Frontal cortex (tissue), 4 donors: ENCODE measurements at places on chromosomes 1 and 21.

DNA sequence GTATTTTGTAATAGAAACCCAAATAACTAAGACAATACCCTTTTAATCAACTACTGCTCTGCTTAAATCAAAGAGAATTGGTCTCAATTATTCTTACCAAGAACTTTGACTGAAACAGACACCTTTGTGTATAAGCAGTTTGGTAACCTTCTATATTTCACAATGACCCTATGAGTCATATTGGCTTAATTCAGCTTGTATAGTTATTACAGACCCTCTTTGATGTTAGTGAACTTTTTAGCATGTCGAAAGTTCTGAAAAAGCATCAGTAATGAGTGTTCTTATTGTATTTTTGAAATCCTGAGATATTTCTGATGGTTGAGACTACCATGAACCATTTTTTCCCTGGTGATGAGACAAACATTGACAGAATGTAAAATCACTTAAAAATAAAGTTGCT lies 43.3 kb upstream of the RABGAP1L start:
- DNase-seq, result no peak

- DNase-seq, result no peak
Measured at GRCh38 chr1:209208648-209209047, 374.9 kb upstream of the CAMK1G start.

DNA sequence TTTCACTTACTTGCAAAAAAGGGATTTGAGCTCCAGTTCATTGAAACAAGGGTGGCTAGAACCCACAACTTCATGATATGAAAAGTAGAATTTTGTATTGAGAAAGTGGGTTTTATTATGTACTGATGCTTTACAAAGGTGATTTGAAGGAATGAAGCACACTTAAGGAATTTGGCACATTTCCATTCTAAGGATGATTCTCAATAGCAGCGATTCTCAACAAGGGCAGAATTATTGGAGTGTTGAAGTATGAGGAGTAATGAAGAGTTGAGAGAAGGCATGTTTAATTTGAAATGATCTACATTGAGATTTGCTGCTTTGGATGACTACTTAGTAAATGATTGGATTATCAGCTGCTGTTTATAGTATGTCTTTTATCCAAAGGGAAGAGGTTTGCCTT lies 54.7 kb downstream of the FNBP1L start:
- no peak for DNase-seq

- no peak for DNase-seq
Measured at GRCh38 chr21:32299695-32300094, 1.0 kb downstream of the MRAP start.

GRCh38 chr1:219049501-219049900 lies 124.2 kb upstream of the LYPLAL1 start:
- no peak for DNase-seq

DNA sequence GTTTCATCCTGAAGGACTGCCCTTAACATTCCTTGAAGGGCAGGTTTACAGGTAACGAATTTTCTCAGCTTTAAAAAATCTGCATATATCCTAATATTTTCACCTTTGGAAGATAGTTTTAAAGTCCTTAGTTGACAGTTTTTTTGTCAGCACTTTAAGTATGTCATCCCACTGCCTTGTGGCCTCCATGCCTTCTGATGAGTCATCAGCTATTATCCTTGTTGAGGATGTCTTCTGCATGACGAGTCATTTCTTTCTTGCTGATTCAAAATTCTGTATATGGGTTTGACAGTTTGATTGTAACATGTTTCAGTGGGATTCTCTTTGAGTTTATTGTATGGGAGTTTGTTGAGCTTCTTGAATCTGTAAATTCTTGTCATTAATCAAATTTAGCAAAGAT lies 500.6 kb downstream of the DISC1 start:
- no peak for DNase-seq

DNA sequence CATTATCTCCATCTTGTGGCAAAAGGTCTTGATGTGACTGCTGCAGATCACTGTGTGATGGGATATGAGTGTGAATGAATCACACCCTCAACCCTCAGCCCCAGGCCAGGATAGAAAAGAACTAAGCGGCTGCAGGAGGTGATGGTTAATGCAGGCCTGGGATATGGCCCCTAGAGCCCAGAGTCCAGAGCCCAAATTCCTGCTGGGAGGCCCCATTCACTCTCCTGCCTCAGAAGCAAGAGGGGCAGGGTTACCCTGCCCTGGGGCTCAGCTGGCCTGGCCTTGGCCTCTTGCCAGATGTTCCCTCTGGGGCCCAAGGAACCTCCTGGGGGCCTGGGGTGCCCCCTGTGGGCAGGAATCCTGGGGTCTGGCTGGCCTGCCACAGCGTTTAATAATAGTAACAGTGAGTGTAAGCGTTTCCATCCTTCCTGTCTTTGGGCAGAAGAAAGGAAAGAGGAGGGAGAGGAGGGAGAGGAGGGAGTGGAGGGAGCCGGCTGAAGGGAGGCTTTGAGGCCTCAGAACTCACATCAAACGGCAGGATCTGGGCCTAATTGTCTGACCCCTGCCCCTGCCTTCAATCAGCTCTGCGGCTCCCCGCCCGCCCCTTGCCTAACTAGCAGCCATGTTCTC lies 26.2 kb downstream of the DMAP1 start:
- no peak for DNase-seq

GRCh38 chr1:109094377-109094803 lies 3.8 kb downstream of the TMEM167B start:
- no peak for DNase-seq

DNA sequence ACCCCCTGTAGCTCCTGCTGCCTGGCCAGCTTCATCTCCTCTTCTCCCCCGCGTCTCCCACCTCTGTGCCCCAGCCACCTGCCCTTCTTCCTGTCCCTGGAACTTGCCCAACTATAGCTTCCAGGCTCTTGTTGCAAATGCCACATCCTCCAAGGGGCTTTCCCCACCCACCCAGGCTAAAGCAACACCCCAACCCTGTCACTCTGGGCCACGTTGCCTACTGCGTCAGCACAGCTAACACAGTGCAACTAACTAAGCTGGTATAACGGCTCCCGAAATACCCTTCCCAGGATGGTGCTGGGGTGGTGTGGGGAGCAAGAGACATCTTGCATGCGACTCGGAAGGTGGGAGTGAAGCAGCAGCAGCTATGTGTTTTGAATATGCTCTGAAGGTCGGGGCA lies 19.7 kb downstream of the CAMK2N1 start:
- no peak for DNase-seq

- no peak for DNase-seq
Measured at GRCh38 chr1:169115891-169116585, 9.5 kb downstream of the ATP1B1 start.

DNA sequence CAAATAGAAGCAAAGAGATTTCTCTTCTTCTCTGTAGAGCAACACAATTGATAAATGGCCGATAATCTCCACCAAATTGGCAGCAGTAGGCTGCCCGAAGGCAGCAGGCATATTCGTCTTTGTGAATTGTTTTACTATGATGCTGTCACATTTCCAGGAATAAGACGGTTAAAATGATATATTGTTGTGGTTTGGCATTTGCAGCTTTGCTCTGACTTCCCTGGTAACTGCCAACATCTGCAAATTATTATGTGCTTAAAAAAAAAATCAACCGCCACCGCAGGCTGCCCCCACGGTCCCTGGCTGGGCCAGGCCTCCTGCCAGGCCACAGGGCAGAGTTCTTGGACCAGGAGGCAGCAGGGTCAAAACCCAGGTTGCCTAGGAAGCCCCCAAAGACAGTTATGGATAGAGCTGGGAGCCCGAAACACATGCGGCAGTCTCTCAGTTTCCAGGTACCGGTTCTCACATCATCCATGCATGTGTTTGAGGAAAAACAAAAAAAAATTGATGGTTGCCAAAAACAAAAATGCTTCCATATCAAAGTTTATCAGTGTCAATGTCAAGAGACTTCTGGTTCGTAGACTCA lies 179.3 kb downstream of the ETS2 start:
- DNase-seq, result no peak

GRCh38 chr1:160397651-160398050 lies 2.7 kb upstream of the VANGL2 start:
- DNase-seq, result no peak

DNA sequence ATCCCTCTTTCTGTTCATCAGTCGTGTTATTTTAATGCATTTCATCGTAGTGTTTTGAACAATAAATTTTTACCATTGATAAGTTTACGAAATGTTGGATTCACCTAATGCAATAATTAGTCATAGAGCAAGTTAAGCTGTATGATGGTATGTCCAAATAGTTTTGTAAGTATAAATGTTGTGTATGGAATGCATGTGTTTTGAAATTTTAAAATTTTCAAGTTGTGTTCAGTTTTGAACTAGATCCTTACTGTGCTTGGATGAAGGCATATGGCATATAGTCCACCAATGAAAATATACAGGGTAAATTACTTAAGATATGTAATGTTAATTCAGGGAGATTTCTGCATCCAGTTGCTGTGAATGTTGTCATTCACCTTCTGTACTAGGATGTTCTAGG lies 2.3 kb downstream of the ZMYM4 start:
- no peak for DNase-seq
